ENCODE measurements at places on chromosomes 1 and 21.

DNA sequence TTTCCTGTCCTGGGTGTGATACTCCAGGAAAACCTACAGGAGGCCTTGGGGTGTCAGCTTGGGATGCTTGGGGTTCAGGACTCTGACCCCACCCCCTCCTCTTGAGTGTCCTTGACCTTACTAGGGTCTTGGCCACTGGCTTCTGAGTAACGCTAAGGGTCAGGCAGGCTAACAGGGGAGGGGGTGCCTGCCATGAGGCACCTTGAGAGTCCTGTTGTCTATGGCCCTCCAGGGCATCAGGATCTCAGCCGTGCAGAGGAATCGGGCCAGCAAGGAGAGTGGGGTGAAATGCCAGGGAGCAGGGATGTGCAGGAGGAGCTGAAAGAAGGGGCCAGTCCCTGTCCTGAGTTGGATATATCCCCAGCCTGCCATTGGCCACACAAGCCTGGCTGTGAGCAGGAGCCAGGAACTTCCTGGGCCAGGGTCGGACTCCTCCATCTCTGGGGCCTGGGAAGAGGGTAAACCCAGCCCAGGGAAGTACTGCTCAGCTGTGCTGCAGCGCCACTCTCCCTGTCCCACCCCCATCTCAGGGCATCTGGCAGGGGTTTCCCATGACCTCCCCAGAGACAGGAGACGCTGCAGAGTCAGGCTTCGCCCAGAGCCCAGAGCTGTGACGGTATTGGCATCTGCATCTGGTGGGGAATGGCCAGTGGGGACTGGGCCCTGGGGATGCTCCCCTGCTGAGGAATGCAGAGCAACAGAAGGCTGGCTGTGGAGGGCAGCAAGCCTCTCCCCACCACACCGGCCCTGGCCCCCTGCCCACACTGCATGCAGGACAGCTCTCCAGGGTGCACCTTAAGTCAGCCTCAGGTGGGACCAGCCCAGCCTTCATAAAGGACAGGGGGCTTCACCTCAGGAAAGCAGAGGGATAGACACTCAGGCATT, 6.3 kb downstream of the KIF21B start:
- no peak for DNase-seq

DNA sequence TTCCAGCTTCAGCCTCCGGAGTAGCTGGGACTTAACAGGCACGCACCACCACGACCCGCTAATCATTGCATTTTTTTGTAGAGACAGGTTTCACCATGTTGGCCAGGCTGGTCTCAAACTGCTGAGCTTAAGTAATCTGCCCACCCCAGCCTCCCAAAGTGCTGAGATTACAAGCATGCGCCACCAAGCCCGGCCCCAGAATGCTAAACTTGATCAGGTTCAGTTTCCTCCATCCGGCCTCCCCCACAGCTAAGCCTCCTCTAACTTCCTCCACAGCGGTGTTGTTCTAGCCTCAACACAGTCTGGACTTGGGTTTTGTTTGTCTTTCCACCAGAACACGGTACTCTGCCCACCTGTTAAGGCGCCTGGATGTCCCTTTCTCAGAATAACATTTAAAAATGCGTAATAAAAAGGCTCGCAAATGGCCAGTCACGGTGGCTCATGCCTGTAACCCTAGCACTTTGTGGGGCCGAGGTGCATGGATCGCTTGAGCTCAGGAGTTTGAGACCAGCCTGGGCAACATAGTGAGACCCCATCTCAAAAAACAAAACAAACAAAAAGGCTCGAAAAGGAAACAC, 2.4 kb downstream of the PARP1 start:
- DNase-seq: peak; percentile 69

DNA sequence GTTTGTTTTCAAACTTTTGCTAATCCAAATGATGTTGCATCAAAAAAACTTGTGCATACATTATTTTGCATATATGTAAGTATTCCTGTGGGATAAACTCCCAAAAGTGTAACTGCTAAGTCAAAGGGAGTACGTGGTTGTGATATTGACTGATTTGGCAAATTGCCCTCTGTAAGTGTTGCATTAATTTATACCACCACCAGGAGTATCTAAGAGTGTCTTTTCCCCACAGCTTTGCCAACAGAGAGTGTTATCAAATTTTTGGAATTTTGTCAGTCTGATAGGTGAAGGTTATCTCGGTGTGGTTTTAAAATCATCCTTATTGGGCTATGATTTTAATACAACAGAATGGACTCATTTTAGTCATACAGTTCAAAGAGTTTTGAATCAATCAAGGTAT, 30.1 kb upstream of the PARP1 start:
- peak; percentile 66 for DNase-seq

- no peak for DNase-seq
Observed at GRCh38 chr1:157166590-157166989, 28.4 kb upstream of the ETV3 start.

GRCh38 chr21:40706806-40707655, 139.9 kb downstream of the DSCAM start:
- no peak for DNase-seq

- DNase-seq: no peak
Observed at GRCh38 chr21:37032877-37033471, 26.5 kb downstream of the RIPPLY3 start.

- no peak for DNase-seq
Observed at GRCh38 chr1:12556957-12557935, 60.8 kb downstream of the DHRS3 start.

- DNase-seq: peak; percentile 52
Observed at GRCh38 chr1:167542109-167543032, 11.2 kb downstream of the CREG1 start.

GRCh38 chr21:41891132-41891531, 12.0 kb upstream of the PRDM15 start:
- no peak for DNase-seq

DNA sequence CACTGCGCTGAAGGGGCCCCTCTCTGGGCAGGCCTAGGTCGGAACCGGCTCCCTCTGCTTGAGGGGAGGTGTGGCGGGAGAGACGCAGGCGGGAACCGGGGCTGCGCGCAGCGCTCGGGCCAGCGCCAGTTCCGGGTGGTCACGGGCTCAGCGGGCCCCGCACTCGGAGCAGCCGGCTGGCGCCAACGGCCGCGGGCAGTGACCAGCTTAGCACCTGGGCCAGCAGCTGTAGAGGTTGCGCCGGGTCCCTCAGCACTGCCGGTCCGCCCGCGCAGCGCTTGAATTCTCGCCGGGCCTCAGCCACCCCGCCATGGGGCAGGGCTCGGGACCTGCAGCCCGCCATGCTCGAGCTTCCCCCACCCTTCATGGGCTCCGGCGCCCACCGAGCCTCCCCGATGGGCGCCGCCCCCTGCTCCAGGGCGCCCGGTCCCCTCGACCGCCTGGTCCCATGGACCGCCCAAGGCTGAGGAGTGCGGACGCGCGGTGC, 254.6 kb downstream of the COL11A1 start:
- no peak for DNase-seq

DNA sequence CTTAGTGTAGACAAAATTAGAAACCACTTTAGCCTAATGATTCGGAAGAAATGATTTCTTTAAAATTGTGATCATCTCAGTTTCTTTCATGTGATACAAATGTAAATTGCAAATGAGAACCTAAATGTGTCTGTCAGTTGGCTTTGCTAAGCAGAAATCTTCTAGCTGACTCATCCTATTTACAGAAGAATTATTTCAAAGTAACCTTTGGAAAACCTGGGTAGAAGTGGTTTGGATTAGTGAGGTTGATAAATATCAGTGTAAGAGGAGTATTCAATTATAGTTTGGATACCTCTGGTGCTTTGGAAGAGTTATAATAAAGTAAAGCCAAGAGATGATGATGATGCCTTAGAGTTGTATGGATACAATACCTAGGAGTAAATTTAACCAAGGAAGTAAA, 37.4 kb downstream of the CC2D1B start:
- no peak for DNase-seq

GRCh38 chr1:61425040-61425439, 299.9 kb downstream of the TM2D1 start:
- no peak for DNase-seq

GRCh38 chr1:75100481-75101092, 33.6 kb upstream of the LHX8 start:
- no peak for DNase-seq

DNA sequence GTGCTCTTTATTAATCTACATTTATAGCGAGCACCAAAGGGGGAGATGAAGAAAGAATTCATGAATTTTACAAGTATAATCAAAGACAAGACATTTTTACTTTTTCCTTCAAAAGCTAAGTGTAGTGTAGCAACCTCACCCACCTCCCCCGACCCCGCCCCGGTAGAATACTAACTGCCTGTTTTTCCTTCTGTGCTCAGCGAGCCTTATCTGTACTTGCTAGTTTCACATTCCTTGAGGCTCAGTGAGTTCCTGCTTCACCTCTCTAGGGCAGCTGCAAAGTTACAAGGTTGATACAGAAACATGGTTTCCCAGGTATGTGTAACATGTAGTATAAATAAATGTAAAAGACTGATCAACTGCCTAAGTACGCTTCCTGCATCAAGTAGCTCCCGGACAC, 86.5 kb downstream of the LIPI start:
- no peak for DNase-seq

DNA sequence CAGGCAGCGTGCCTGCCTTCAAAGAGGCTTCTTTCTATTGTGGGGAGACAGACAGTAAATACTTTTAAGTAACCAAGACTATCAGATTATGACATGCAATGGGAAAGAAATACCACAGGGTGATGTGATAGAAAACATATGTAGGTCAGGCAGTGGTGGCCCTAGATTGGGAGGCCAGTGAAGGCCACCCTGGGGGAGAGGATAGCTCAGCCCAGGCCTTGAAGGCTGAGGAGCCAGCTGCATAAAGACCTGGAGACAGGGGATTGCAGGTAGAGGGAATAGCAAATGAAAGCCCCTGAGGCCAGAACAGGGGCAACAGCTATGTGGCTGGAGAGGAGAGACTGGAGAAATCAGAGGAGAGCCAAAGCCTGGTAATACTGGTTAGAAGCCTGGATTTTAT, 4.0 kb downstream of the SOX13 start:
- DNase-seq: no peak

DNA sequence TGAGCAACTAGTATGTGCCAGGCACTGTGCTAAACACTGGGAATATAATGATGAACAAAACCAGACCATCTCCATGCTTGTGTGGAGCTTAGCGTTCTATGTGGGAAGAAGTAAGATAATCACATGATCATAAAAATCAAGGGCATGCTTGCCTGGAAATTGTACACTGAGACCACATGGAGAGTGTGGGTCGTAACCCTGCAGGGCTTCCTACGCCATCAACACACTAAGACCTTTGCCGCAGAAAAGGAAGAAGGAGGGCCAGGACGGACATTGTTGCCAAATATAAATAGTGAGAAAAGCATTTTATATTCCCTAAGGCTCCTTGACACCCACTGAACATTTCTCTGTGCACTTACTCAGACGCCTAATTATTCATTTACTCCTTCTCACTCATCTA, 388.1 kb upstream of the VAMP3 start:
- DNase-seq: no peak

DNA sequence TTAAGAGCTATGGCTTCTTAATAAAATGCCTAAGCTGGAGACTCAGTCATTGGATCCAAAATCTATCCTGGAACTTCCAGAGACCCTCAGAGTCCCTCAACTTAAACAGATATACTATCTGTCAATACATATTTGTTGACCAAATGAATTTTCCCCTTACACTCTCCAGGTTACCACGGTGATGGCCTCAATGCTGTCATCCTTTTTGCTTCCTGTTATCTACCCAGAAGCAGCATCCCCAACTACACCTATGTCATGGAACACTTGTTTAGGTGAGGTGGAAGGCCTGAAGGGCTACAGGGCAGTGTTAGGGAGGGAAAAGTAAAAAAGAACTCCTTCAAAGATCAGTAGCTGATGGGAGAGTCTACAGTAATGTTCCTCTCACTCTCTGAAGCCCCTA, 4.4 kb upstream of the C1orf56 start:
- no peak for DNase-seq

DNA sequence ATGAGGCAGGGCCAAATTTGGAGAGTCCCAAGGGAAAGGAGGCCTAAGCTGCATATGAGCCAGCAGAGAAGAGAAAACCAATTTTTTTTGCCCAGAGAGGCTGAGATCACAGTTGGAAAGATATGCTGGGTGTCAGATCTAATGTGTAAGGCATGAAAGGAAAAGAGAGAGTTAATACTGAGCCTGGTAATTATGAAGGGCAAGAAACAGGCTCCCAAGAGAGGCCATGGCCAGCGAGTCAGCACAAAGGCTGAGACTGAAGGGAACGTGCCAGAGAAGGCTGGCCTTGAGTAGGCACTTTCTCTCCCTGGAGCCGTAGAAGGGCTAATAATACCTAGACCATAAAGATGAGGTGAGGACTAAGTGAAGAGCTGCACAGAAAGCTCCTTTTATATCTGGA, 31.8 kb upstream of the BEND5 start:
- DNase-seq: no peak

GRCh38 chr1:226672339-226672762, 66.7 kb downstream of the ITPKB start:
- no peak for DNase-seq

GRCh38 chr1:217617126-217617525, 13.8 kb downstream of the GPATCH2 start:
- no peak for DNase-seq

DNA sequence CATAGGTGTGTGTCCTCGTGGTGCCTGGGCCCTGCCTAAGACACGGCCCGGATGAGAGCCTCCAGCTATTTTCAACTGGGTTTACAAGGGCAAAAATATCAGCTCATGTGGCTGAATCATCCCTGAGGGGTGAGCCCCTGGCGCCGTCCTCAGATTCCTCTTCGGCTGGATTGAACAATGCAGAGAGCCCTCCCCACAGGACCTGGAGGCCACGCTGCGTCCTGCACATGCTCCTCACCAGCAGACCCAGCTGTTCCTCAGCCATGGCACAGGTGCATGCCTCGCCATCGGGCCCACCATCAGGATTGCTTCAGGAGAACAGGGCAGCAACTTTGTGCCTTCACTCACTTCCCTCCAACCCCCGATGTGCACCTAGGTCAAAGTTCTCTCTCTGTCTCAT, 35.3 kb downstream of the TFF3 start:
- no peak for DNase-seq

DNA sequence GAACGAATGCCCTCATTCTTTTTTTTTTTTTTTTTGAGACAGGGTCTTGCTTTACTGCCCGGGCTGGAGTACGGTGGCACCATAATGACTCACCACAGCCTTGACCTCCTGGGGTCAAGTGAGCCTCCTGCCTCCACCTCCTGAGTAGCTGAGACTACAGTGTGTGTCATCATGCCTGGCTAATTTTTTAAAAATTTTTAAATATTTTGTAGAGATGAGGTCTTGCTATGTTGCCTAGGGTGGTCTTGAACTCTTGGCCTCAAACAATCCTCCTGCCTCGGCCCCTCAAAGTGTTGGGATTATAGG, 69.4 kb downstream of the ALG14 start:
- no peak for DNase-seq

DNA sequence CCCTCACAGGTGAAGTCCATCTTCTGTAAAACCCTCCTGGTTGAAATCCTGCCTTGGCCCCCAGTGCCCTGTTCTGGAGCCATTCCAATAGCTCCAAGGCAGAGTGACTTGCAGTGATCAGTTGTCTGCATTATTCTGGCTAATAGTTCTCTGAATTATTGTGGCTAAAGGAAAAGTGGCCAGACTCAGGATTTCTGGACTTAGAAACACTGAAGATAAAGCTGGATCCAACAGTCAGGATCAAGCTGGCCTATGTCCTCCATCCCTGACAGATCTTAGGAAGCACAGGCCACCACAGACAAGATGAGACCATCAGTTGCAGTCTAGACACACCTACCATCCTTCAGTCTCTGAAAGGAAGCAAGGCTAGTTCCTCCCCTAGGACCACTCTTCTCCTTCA, 801 bp upstream of the C2CD4D start:
- no peak for DNase-seq
